ENCODE measurements at places on chromosomes 16 and 17. TPM values are rescaled to one million over a fixed set of nuclear protein-coding genes. Genes with fewer than 3 reads are reported as not detected.

- H3K4me3 ChIP-seq = no peak overlapping the region
- H3K36me3 ChIP-seq = no peaks in the 10 kb centered on the region
- H3K27ac ChIP-seq = no peak overlapping the region
- H3K27me3 ChIP-seq = no peaks in the 10 kb centered on the region
Measured at GRCh38 chr16:58855291-58855863, 121.3 kb upstream of the GOT2 start.

GRCh38 chr17:17491031-17491471 is 5.1 kb downstream of the RASD1 start:
- H3K36me3 ChIP-seq = peaks cover 32% of the 10 kb centered on the region
- H3K27ac ChIP-seq = no peak overlapping the region
- no peak for DNase-seq

- peak overlapping the region; percentile 69 for H3K4me3 ChIP-seq
- DNase-seq = no peak
- peak overlapping the region; percentile 50 for H3K27ac ChIP-seq
Measured at GRCh38 chr17:18856570-18856915, 1.4 kb upstream of the PRPSAP2 start.

- no peaks in the 10 kb centered on the region for H3K4me1 ChIP-seq
- H3K36me3 ChIP-seq = peaks cover 17% of the 10 kb centered on the region
- H3K27me3 ChIP-seq = no peaks in the 10 kb centered on the region
Measured at GRCh38 chr17:63698886-63699637, 863 bp downstream of the LIMD2 start.

GRCh38 chr17:21212826-21213637 is 929 bp downstream of the TMEM11 start:
- peak overlapping the region; percentile 87 for H3K4me3 ChIP-seq
- no peaks in the 10 kb centered on the region for H3K27me3 ChIP-seq
- peaks cover 20% of the 10 kb centered on the region for H3K36me3 ChIP-seq
- DNase-seq = no peak
- H3K4me1 ChIP-seq = peaks cover 8% of the 10 kb centered on the region

DNA sequence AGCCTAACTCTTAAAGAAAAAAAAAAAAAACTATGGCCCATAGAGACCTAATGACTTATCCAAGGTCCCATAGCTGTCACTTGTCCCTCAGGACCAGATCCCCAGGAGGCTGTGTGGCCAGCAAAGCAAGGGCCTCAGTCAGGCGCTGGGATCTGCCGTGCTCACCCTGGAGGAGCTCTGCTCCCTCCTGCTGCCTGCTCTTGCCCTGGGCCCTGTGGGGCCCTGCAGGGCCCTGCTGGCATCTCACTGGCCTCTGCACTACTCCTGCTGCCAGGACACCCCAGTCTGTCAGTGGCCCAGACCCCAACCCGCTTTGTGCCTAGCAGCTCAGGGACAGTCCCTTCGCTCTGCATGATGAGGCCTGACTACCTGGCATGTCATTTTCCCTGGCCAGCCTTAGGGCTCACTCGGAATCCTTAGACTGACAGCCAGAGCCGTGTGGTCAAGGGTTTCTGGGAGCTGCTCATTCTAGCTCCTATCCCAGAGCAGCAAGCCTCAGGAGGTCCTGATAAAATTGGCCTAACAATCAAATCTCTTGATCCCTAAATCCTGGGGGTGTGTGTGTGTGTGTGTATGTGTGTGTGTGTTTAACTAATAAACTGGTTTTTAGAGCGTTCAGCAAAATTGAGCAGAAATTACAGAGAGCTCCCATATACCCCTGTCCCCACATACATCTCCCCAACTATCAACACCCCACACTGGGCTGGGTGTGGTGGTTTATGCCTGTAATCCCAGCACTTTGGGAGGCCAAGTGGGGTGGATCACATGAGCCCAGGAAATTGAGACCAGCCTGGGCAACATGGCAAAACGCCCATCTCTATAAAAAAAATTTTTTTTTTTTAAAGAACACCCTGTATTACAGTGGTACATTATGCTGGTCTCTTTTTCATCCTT is 21.7 kb downstream of the KATNIP start:
- H3K27me3 ChIP-seq = no peaks in the 10 kb centered on the region
- H3K36me3 ChIP-seq = peaks cover 4% of the 10 kb centered on the region
- H3K4me3 ChIP-seq = no peak overlapping the region
- peaks cover 6% of the 10 kb centered on the region for H3K4me1 ChIP-seq

CEP112 gene
- 3.6 TPM for total RNA-seq

GRCh38 chr16:68590201-68590994 is 51.3 kb downstream of the ZFP90 start:
- H3K4me1 ChIP-seq = no peaks in the 10 kb centered on the region
- H3K27ac ChIP-seq = no peak overlapping the region
- H3K27me3 ChIP-seq = no peaks in the 10 kb centered on the region
- no peaks in the 10 kb centered on the region for H3K36me3 ChIP-seq
- DNase-seq = peak; percentile 7
- H3K4me3 ChIP-seq = no peak overlapping the region

ACTG1 gene
- 15,732 TPM for total RNA-seq

- peaks cover 14% of the 10 kb centered on the region for H3K36me3 ChIP-seq
- H3K27me3 ChIP-seq = no peaks in the 10 kb centered on the region
- H3K4me1 ChIP-seq = peaks cover 7% of the 10 kb centered on the region
- no peak overlapping the region for H3K27ac ChIP-seq
- H3K4me3 ChIP-seq = no peak overlapping the region
- DNase-seq = peak; percentile 63
Measured at GRCh38 chr16:81616321-81617020, 162.6 kb upstream of the PLCG2 start.

DNA sequence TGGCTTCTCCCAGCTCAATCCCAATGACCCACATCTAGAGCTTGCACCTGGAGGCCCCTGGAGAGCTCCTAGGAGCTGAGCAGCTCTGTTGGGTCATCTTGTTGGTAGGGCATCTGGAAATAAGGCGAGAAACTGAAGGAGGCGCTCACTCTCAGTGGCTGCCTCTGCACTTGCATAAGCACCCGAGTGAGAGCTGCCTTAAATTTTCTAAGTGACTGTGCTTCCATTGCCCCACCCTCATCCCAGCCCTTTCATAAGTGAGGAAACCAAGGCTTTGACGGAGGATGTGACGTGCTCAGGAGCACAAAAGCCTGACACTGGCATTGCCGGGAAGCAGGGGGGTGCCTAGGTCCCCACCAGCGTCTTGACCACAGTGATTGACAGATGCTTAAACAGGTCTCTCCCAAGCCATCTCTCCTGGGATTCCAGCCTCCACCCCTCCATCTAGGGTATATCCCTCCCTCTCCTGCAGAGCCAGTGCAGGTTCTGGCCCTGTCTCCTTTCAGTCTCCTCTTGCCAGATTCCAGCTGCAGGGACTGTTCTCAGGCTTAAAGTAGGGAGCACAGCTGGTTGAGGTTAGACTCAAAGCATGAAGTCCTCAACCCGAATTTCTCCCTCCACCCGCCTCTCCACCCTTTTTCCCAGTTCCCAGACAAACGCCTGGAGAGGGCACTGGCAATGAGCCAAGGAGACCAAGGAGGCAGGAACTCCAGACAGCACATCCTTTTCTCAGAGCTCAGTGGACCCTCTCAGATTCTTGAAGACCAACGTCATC is 113.7 kb downstream of the IRX5 start:
- H3K4me3 ChIP-seq = no peak overlapping the region
- no peaks in the 10 kb centered on the region for H3K36me3 ChIP-seq
- DNase-seq = no peak
- no peaks in the 10 kb centered on the region for H3K4me1 ChIP-seq
- H3K27ac ChIP-seq = no peak overlapping the region

IRX3 gene
- not detected for total RNA-seq

- no peaks in the 10 kb centered on the region for H3K36me3 ChIP-seq
- H3K27me3 ChIP-seq = peaks cover 46% of the 10 kb centered on the region
- no peak for DNase-seq
- no peak overlapping the region for H3K4me3 ChIP-seq
- no peaks in the 10 kb centered on the region for H3K4me1 ChIP-seq
- H3K27ac ChIP-seq = no peak overlapping the region
Measured at GRCh38 chr17:79108870-79109269, 34.2 kb downstream of the ENGASE start.

GRCh38 chr17:42803074-42803883 is 4.6 kb downstream of the CNTD1 start:
- peak overlapping the region; percentile 11 for H3K27ac ChIP-seq
- DNase-seq = peak; percentile 35
- no peak overlapping the region for H3K4me3 ChIP-seq
- peaks cover 3% of the 10 kb centered on the region for H3K4me1 ChIP-seq
- H3K36me3 ChIP-seq = no peaks in the 10 kb centered on the region

DNA sequence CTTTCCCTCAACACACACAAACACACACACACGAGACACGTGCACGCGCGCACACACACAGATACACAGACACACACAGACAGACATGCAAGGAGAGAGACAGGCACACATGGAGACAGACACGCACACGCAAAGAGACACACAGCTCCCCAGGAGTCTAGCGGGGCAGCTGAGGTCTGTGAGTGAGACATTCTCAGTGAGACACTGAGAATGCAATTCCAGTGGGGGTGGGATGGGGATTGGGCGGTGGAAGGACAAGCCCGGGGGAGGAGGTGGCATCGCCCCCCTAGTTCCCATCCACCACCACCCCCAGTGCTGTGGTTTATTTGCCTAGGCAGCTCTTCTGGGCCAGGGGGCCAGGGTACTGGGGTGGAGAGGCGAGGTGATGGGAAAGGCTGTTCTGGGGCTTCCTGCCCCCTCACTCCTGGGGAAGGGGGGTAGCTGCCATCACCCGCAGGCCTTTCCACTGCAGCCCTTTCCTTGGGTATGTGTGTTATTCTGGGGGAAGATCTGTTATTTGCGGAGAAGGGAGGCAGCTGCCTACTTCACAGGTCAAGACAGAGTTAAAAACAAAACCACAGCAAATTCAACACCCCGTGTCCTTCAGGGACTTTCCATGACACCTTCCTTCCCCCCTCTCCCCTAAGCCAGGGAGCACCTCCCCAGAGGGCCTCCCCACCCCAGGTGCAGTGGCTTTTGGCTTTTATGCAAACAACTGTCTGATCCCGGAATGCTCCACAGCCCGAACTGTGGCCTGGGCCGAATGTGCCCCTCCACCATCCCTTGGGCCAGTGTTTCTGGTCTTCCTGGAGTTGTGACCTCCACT is 18.0 kb downstream of the GRB7 start:
- H3K4me3 ChIP-seq = no peak overlapping the region
- peaks cover 24% of the 10 kb centered on the region for H3K27me3 ChIP-seq
- no peaks in the 10 kb centered on the region for H3K36me3 ChIP-seq
- H3K27ac ChIP-seq = no peak overlapping the region
- peak; percentile 24 for DNase-seq

DNA sequence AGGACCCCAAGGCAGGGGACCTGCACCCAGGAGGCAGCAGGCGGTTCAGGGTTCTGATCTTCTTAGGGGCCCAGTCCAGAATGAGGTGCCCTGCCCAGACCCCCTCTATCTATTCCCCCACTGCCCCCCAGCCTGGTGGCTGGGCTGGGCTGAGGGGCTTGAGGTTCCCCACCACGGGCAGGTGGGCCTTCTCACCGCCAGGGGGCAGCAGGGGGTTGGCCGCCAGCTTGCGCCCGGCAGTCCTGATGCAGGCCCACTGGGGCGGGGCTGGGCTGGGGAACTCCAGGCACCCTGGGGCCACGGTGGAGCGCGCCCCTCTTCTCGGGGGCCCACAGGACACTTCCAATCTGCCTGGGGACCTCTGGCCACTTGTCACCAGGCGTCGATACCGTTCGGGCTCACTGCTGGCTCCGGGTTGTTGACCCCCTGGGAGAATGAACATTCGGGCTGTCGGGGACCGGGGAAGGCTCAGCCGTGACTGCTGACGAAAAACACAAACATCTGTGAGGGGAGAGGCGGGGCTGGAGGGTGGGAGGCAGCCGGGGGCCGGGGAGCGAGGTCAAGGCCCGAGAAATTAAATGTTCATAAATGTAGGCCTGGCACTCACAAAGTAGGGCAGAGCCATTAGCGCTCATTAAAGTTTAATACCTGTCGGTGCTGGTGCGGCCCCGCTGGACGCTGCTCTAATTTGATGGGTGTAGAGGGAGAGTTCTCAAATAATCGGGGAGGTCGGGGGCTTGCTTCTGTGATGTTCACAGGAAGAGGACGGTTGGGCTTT is 219.3 kb upstream of the GSE1 start:
- H3K27ac ChIP-seq = no peak overlapping the region
- peak; percentile 40 for DNase-seq
- no peak overlapping the region for H3K4me3 ChIP-seq
- no peaks in the 10 kb centered on the region for H3K36me3 ChIP-seq
- no peaks in the 10 kb centered on the region for H3K27me3 ChIP-seq

DNA sequence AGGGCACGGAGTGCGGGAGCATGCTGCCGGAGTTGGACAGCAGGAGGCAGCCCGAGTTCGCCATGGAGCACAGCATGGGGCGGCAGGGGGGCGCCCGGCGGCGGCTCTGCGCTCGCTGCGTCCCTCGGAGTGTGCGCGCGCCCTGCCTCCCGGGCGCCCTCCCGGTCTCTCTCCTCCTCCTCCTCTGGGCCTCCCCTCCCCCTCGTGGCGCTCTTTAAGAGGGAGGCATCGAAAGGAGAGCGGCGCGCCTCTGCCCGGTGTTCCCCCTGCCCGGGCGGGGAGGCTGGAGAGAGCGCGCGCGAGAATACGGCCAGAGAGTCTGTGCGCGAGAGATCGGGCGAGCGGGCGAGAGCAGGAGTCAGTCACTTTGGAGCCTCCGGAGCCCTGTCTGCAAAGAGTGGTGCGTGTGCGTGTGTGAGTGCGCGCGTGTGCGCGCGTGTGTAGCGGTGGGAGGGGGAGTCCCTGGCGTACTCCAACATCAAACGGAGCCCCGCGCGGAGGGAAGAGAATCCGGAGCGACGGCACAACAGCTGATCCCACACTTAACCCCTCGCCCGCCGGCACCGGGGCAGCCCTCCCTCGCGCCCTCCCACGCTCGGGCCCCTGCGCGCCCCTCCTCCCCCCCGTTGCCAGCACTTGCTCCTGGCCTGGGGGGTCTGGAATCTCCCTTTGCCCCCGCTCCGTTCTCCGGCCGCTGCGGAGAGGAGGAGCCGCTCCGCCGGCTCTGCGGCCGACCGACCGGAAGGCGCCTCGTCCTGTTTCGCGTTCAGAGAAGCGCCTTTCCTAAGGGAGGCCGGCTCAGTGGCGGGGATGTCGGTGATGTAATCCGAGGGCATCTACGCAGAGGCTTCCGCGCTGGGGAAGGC is 108.9 kb downstream of the ENGASE start:
- no peak for DNase-seq
- no peaks in the 10 kb centered on the region for H3K36me3 ChIP-seq
- H3K27ac ChIP-seq = no peak overlapping the region
- H3K27me3 ChIP-seq = peaks cover 39% of the 10 kb centered on the region
- no peaks in the 10 kb centered on the region for H3K4me1 ChIP-seq

RND2 gene
- total RNA-seq = 1.1 TPM

NXN gene
- 52.5 TPM for total RNA-seq

LRRC37A gene
- 0.56 TPM for total RNA-seq

- no peaks in the 10 kb centered on the region for H3K4me1 ChIP-seq
- no peaks in the 10 kb centered on the region for H3K36me3 ChIP-seq
- H3K27me3 ChIP-seq = no peaks in the 10 kb centered on the region
- DNase-seq = no peak
- H3K4me3 ChIP-seq = no peak overlapping the region
Measured at GRCh38 chr16:78220571-78220970, 121.1 kb downstream of the WWOX start.

TNFRSF13B gene
- total RNA-seq = not detected

DNA sequence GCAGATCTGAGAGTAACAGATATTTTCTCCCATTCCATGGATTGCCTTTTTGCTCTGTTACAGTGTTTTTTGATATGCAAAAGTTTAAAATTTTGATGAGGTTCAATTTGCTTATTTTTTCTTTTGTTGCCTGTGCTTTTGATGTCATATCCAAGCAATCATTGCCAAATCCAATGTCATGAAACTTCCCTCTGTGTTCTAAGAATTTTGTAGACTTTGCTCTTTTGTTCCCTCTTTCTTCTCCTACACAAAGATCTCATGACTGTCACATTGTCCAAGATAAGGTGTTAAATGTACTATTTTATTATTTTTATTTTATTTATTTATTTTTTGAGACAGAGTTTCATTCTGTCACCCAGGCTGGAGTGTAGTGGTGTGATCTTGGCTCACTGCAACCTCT is 18.9 kb upstream of the KCNH6 start:
- no peak overlapping the region for H3K27ac ChIP-seq
- H3K27me3 ChIP-seq = peaks cover 17% of the 10 kb centered on the region
- no peak for DNase-seq
- no peak overlapping the region for H3K4me3 ChIP-seq
